Heart left ventricle (tissue), 16 donors: ENCODE measurements at places on chromosomes 4 and X.

- DNase-seq: no peak
Measured at GRCh38 chr4:16726368-16727050, 171.9 kb downstream of the LDB2 start.

DNA sequence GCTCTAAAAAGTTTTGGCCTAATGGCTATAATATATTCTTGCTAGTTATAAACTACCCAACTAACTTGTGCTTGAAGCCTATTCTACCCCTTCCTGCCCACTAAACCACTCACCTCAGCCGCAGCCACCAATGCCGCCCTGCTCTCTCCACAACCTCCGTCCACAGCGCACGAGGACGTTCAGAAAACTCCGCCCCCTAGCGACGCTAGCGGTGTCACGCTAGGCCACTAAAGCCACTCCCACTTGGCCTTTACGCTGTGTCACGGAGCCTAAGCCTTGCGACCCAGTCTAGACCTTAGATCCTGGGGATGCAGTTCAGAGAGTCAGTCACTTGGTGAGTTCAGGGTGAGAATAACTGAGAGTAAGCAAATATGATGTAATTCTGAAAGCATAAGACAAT, at the start of gene TEX11:
Gene TEX11 (minus strand): TSS at position 171 of the 400 bp plus-strand sequence. CDS start 922 bp downstream, outside the sequence.
- DNase-seq: no peak

DNA sequence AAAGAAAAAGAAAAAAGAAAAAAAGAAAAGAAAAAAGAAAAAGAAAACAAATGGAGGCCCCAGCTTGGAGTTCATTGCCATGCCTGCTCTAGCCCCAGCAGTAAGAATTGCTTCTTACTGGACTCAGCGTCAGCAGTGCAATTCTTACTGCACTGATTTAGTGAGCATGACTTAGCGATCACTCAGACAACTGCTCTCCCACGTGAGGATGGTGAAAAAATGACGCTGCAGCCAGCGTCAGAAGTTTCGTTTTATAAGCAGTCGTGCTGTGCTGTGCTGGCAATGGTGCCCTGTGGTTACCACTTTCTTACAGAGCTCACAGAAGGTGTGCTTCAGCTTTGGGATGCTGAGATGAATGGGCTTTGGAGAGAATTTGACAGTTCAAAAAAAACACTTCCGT, 68.3 kb upstream of the DDX3X start:
- DNase-seq: no peak

- no peak for DNase-seq
Measured at GRCh38 chr4:169573889-169574288, 38.5 kb downstream of the NEK1 start.

DNA sequence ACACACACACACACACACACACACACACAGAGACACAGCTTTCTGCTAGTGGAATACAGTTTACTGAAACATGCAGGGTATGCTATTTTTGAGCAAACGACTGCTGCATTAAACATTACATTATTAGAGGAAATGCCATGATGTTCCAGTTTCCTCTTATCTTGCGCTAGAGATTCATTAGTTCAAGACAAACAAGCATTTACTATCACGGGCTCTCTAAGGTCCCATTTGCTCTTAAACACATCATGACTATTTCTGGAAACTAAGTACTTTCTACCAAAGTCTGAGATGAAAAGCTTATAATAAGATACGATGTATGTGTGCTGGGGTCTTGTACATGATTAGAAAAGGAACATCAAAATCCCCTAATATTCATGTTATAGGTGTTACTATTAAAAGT, 48.8 kb downstream of the RPS3A start:
- no peak for DNase-seq

DNA sequence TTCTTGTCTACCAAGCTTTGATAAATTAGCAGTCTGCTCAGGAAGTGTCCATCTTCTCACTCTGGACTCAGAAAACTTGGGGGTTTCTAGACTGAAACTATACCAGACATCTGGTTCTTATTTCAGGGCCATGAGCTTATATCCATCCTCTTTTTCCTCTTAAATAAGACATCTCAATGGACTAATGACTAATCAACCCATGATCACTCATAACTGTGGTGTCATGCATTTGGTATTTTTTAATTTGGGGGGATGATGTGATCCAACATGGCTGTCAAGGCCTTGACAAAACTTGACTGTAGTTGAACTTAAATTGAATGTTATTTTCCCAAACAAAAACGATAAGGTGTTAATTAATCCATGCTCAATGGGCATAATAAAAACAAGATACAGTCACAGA, 87.8 kb downstream of the GPRASP3 start:
- DNase-seq: no peak

DNA sequence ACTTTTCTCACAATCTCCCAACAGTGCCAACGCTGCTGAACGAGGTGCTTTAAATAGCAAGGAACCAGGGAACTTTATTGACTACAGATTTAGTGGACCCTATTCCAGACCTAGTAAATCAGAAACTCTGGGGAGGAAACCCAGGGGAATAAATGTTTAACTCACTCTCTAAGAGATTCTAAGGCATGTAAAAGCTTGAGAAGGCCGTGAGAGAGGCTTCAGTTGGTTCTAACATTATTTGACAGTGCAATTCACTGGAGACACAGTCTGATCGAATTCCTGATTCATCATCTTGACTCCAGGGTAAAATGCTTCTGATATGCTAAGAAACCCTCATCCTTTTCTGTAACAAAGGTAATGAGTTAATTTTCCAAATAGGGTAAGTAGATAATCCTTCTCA, 494.4 kb downstream of the KCNIP4 start:
- no peak for DNase-seq

- DNase-seq: no peak
Measured at GRCh38 chrX:33307911-33308354, 96.6 kb upstream of the DMD start.

- no peak for DNase-seq
Measured at GRCh38 chr4:33071535-33071934, 2351.4 kb downstream of the PCDH7 start.

GRCh38 chr4:173025131-173025530, 143.5 kb upstream of the GALNT7 start:
- DNase-seq: peak; percentile 28

DNA sequence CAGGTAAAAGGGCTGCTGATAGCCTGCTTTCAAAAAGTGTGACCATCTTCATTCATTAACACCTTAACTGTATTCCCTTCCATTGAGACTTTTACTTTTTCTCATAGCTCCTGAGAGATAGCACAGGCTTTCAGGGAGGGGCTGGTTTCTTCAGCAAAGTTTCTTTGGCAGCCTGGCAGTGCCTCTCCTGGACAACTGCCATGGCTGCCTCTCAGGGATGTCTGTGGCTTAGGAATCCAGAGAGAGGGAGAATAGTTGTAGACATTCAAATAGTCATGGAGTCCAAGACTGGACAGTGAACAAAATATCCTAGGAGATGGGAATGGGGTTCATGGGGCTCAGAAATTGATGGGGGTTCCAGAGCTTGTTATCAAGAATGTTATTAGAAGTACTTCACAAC, 81.1 kb downstream of the FAM47B start:
- DNase-seq: no peak

DNA sequence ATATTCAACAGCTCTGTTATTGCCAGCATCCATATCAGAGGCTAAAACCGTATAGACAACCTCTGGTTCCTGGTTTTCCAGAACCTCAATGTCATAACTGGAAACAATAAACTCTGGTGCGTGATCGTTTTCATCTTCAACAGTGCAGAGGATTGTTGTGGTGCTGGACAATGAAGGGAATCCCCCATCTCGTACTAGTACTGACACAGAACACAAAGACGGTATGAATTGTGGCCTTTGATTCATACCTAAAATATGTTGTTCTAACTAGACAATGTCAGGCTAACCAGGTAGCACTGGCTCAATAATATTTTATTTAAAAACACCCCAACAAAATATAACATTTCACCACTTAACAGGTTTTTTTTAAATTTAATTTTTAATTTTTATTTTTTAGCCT, 186.9 kb downstream of the DCHS2 start:
- DNase-seq: no peak

- DNase-seq: no peak
Measured at GRCh38 chr4:185151296-185151695, 8.2 kb downstream of the SLC25A4 start.

- DNase-seq: no peak
Measured at GRCh38 chr4:6367371-6367851, 97.8 kb downstream of the WFS1 start.

DNA sequence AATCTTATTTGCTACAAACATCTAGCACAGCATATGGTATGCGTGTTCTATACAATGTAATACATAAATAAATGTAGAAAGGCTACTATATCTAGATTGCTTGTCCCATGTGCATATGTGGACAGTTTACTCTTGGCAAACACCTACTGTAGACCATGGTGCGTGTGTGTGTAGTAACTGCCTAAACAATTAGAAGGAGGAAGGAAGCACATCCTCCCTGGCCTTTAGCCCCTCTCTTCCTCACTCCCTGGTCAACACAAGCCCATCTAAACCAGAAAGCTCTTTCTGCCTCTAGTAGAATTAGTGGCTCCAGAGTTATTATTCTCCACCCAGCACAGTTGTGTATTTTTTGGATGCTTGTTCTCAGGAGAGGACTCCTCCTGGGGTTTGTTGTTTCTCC, 73.9 kb downstream of the KDR start:
- no peak for DNase-seq

DNA sequence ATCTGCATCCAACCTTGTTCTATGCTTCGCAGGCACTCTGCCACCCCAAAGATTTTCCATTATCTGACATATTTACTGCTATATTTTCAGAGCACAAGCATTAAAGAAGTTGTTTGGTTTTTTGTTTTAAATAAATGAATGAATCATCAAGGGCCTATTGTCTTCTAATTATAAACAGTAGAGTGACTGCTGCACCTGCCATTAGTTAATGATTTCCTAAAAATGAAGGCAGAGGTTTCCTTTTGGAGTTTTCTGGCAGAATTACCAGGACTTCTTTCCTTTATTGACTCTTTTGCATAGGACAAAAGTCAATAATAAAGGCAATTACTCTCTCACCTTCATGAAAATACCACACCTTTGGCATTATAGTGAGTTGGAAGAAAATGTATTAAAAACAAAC, 238.1 kb downstream of the INPP4B start:
- no peak for DNase-seq

GRCh38 chr4:24394041-24394440, 190.3 kb downstream of the DHX15 start:
- DNase-seq: no peak

DNA sequence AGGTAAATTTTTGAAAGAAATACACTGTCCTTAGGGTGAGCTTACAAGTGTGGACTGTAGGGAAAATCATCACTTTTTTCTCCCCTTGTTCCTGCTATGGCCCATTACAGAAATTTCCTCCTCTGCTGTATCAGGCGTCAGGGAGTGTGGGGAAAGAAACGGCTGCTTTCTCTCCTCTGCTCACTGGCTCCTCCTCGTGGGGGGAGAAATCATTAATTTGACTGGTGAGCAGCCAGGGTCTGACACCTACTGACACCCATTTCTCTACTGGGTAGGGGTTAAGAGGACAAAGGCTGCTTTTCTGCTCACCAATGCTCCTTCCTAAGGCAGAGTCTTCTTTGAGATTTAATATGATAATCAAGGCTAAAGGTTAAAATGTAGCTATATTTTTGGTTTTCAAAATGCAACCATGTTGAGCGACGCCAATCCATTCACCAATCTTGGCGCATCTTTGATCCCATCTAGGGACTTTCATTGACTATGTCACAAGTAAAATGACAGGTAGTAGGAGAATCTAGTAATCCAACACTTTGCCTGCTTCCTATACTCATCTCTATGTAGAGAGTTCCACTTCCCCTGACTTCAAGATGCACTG, 25.1 kb downstream of the SETD7 start:
- peak; percentile 51 for DNase-seq

GRCh38 chrX:117996408-117996807, 120.2 kb downstream of the KLHL13 start:
- DNase-seq: no peak

DNA sequence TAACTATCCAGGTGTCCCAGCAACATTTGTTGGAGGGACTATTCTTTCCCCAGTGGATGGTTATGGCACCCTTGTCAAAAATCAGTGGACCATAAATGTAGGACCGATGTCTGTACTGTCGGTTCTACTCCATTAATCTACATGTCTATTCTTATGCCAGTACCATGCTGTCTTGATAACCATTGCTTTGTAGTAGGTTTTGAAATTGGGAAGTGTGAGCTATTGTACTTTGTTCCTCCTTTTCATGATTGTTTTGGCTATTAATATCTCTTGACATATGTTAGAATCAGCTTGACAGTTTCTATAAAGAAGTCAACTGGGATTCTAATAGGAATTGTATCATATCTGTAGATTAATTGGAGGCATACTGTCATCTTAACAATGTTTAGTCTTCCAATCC, 112.7 kb downstream of the HNRNPD start:
- DNase-seq: no peak

DNA sequence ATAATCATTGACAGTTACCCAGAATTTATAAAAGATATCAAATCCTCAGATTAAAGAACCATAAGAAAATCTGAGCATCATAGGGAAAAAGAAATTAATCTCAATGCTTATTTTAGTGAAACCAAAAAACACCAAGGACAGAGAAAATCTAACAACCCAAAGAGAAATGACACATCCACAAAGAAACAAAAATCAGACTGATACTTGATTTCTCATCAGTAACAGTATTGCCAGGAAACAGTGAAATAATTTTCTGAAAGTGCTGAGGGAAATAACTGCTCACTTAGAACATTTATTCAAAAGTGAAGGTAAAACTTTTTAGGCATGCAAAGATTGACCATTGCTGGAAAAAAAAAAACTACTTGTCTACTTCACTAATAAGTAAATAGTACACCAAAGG, 10.6 kb downstream of the MOSPD2 start:
- DNase-seq: no peak

- DNase-seq: no peak
Measured at GRCh38 chr4:84535901-84536300, 36.8 kb upstream of the NKX6-1 start.

- DNase-seq: no peak
Measured at GRCh38 chr4:175252642-175253041, 334.5 kb downstream of the ADAM29 start.

DNA sequence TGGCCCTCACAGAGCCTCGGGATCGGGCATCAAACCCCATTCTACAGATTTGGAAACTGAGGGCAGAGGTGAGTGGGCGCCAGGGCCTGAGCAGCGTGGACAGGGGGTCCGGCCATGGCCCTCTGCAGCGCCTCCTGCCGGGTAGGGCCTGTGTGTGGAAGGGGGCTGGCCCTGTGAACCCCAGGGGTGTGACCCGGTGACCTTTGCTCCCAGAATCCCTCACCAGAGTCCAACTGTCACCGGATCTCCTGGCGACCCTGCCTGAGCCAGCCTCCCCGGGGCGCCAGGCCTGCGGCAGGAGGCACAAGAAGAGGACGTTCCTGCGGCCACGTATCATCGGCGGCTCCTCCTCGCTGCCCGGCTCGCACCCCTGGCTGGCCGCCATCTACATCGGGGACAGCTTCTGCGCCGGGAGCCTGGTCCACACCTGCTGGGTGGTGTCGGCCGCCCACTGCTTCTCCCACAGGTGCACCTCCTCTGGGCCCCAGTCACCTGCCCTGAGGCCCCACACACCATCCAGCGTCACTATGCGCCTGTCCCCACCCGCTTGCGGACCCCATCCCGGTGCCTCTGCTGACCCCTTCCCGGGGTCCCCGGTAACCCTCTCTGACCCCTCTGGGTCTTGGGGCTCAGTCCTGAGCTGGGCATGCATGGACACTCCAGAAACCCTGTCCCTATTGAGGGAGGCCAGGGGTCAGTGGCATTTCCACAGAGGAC, 4.2 kb downstream of the HGFAC start:
- no peak for DNase-seq

GRCh38 chrX:6210230-6210629, 18.4 kb downstream of the NLGN4X start:
- no peak for DNase-seq

- DNase-seq: no peak
Measured at GRCh38 chrX:39950018-39950688, 147.6 kb downstream of the BCOR start.
